ENCODE measurements at places on chromosomes 7 and 10. TPM values are rescaled to one million over a fixed set of nuclear protein-coding genes. Genes with fewer than 3 reads are reported as not detected.
A peak's percentile ranks its signal among the peaks of the same experiment; 100 is the strongest.

NPC1L1 gene
- total RNA-seq, result 0.28 TPM

UCMA gene
- not detected for total RNA-seq

CRPPA gene
- 5.2 TPM for total RNA-seq

C10orf62 gene
- not detected for total RNA-seq

SCART1 gene
- total RNA-seq, result 3.6 TPM

GDF2 gene
- total RNA-seq, result not detected

UPP1 gene
- 13.5 TPM for total RNA-seq

CRHR2 gene
- 0.96 TPM for total RNA-seq

AKR1D1 gene
- not detected for total RNA-seq

FAM180A gene
- 1.7 TPM for total RNA-seq

DNA sequence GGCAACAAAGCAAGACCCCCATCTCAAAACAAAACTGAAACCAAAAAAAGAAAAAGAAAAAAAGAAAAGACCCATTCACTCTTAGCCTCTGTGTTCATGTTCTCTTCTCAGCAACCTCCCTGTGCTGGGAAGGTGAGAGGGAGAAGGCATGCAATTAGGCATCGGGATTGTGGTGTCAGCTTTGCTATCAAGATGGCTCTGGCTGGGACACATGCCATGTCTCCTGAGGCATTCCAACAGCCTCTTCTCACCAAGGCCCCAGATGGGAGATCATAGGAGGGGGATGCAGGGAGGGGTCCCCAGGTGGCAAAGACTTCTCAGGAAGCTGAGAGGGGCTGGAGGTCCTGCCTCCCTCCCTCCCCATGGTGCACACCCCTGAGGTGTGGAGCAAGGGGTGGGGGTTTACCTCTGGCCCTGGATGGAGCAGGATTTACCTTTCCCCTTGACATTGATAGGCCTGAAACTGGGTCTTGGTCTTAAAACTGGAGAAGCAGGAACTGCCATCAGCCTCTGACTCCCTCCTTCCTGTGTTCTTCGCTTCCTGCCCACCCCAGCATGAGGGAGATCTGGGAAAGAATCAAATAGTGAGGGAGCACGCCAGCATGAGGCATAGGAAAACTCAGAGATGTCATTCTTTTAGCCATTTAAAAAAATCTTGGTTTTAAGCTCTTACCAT lies 96.2 kb upstream of the DUSP5 start:
- no peak for DNase-seq

DNA sequence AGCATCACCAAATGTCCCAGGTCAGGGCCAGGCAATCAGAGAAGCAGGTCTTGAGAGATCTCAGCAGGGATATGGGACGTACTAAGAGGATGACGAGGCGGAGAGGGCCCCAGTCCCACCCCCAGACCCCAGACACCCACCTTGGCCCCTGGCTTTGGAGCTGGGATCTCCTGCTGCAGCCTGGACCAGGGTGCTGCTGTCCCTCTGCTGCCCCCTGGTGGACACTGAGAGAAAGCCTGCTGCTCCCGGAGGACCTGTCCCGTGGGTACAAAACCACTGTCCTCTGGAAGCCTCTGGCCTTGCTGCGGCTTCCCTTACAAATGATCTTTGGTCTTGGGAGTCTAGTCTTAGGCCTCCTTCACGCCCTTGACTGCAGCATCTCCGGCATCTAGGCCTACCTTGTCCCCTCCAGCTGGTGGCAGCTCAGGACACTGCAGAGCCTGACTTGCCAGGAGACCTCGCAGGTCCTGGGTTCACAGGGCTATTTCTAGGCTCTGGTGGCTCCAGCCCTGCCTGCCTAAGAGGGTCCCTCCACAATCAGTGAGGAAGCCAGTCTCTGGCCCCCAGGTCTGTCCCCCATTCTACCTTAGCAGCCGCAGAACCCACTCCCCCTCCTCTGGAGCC lies 97.1 kb downstream of the RGS10 start:
- peak; percentile 90 for DNase-seq

DNA sequence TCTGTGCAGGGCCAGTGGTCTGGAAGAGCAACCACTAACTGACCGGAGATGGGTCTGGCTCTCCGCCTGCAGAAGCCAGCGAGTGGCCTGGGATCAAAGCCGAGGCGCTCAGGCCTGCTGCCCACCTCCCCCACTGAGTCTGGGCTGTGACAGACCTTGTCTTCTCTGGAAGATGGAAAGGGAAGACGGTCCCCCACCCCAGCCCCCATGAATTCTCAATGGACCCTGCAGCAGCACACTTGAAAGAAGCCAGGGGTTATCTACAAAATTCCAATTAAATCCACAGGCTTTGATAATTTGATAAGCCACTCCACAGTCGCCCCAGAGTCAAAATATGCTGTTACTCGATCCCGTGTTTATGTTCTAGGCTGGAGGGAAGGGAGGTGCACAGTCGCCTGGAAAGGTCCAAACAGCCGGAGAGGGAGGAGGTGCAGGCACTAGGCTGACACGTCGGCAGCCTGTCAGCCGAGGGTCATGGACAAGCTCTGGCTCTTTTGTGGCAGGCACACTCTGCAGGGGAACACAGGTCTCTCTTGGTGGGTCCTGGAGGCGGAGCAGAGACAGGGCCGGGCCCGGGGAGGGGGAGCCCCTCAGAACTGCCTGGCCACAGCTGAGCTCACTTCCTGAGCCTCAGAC lies 134.9 kb downstream of the SH3PXD2A start:
- no peak for DNase-seq

DNA sequence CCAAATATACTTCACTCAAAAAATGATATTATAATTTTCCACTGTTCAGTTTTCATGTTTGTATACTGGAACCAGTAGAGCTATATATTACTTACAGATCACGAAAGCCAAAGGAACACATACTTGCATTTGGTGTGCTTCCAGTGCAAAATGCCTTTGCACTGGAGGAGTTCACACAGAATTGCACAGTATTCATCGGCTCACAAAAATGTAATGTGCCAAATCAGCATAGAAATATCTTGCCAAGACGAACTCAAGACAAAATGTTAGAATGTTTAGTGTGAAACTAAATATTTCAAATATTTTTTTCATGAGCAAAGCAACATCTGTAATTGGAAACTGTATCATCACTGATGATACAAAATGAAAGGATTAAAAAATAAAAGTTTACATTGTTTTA lies 646.2 kb upstream of the SEMA3D start:
- no peak for DNase-seq

DNA sequence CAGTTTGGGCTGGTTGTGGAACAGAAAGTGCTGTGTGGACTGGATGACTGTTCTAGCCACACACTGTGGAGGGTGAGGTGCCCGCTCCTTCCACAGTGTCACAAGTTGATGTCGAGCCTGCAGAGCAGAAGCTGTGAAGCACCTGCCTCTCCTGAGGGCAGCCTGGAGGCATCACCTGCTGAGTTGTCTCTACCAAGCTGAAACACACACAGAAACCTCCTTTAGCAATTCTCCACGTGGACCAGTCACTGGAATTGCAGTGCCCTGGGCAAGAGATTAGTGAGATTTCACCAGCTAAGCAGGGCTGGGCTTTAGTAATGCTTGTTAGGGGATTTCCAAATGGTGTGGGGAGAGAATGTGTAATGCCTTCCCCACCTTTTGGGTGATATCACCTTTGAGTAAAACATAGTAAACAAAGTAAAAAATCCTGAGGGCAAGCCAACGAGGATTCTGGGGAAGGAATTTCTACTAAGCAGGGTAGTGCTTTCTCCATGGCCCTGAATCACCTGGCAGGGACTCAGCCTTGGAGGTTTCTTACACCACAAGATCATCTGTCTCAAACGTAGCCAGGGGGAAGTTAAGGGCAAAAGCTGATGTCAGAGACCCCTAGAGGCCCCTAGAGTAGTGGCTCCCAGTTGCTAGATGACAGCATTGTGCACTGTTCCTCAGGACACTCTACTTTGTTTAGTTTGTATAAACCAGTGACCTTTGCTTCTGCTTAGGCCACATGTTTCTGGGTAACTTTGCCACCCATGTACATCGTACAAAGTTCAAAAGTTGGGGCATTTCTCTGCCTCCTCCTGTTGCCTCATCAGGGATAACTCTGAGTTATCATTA lies 233.1 kb upstream of the IGFBP3 start:
- no peak for DNase-seq

DNA sequence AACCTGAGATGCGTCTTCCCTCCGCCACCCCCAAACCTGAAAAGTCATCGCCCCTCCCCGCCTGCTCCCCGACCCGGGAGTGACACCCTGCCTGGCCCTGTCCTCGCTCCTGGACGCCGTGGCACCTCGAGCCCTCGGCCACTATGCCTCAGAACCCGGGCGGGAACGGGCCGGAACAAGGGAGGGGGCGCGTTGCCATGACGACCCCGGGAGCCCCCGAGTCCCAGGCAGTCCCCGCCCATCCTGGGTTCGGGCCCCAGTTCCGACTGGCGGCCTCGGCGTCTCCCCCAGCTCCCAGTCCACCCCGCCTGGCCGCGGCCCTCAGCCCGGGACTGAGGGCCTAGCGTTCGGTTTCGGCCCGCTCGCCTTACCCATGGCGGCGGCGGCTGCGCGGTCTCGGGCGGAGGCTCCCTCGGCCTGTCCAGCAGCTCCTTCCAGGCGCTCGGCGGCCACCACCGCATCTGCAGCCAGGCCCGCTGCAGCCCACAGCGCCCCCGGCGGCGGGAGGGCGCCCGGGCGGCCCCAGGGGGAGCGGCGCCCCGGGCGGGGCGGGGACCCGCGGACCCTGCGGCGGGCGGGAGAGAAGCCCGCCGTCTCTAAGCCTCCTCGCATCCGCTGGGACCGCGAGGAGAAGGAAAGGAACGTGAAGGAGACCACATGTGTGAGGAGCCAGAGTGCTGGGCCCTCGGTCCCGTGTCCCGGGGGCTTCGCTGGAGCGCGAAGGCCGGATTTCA lies at the start of gene RUFY2:
Gene RUFY2, minus strand, starts transcription at position 463 of the 734 bp plus-strand sequence. Its CDS starts 88 bp downstream, at position 375.
- DNase-seq, result peak; percentile 88

DNA sequence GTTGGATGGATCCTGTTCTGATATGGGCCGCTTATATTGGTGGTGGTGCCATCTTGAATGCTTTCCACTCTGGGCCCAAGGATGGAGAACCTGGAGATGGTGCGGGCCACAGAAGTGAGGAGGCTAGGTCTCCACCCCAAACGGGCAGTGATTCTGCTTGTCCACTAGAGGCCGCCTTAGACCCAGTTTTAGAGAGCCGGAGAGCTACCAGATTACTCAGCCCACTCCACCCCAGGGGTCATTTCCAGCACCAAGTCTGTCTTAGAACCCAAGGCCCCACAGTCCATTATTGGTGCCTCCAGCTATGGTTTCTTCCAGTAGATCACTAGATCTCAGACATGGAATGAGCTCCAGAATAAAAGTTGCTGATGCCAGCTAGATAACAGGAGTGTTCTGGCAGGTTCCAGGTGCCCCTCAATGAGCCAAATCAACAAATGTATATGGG lies 11.8 kb upstream of the CAMK2G start:
- peak; percentile 70 for DNase-seq

- DNase-seq, result no peak
Observed at GRCh38 chr10:126568809-126569385, 101.6 kb downstream of the C10orf90 start.

DNA sequence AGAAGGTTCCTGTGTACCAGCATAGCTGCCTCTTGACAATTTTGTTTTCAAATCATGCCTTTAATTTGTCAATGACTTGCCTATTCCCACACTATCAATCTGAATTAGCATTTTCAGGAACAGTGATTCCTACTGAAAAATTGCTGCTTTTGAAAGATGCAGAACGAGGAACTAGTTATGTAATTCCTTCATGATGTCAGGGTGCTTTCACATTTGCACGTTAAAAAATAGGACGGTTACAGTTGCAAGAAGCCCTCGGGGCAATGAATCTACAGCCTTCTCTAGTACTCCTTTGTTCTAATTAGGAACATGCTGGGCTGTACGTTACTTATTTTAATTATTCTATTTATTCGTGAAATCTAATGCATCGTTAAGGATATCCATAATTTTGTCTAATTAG lies 253.9 kb downstream of the OTUD1 start:
- no peak for DNase-seq

DNA sequence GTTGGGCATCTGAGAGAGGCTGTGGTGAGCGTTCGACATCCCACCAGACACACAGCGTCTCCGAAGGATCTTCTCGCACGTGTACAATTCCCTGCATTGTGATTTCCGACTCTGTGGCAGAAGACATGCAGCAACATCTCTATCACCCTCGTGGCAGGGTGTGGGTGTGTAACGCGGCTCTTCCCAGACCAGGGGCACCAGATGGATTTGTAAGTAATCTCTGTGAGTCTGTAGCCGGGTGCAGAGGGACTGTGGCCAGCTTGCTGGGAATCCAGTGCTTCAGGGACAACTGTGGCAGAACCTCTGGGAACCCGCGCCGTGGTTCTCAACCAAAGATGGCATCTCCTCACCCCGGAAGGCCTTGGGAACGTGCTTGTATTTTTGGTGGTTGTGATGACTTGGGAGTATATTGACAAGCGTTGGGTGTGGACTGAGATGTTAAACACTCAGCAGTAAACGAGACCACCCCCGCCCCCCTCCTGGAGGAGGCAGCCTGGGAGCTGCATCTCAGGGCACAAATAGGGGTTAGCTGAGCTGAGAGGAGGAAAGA lies 21.2 kb downstream of the FOXL3 start:
- no peak for DNase-seq

DNA sequence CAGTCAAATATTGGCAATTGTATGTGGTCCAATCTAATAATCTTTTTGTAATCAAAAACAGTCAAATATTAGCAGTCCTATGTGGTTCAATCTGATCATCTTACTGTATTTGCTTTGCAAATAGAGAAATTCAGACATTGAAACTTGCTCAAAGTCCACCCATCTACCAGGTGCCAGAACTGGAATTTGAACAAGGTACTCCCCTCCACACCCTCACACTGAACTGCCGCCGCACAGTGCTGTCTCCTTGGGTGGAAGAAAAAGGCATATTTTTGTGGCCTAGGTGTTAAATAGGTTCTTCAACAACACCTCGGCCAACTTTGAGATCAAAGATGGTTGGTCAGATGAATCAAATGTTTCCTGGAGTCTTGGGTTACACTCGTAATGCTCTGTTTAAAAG lies 544.2 kb upstream of the GALNT17 start:
- DNase-seq, result no peak

DNA sequence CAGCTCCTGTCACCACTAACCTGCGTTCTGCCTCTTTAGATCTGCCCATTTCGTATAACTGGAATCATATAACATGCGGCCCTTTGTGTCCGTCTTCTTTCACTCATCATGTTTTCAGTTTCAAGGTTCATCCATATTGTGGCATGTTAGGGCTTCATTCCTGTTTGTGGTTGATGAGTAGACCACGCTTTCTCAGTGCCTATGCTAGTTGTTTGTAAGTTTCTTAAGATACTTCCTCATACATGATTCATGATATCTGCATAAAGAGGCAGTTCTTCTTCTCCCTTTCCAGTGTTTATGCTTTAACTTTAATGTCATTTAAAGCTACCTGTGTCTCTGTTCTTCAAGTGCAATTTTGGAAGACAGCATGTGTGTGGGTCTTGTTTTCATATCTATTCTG lies 79.5 kb upstream of the FAM20C start:
- DNase-seq, result no peak

DNA sequence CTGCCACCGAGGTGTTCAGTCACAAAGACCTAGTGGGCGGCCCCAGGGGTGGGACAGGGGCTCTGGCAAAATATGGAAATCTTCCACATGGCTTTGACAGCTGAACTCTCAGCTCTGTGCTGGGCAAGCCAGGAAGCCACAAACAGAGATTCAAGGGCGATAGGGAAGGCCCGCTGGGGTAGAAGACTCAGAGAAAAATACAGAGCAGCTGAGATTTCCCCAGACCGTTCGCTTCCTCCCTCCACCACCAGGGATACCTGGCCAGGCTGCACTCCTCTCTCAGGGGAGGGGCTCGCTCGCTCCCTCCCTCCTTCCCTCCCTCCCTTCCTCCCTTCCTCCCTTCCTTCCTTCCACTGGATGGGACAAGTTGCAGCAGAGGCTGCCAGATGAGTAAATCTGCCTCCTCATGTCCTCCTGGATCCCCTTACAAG lies 260.5 kb downstream of the PRPF18 start:
- DNase-seq, result no peak

GRCh38 chr7:106165337-106165736 lies 53.2 kb upstream of the SYPL1 start:
- no peak for DNase-seq

All from ovary (tissue), 10 donors.